Foreskin melanocyte (primary cell): ENCODE measurements at places on chromosomes 6 and 20.

GRCh38 chr6:31396422-31397152, 6.8 kb upstream of the MICA start:
- DNase-seq, result peak; percentile 60

DNA sequence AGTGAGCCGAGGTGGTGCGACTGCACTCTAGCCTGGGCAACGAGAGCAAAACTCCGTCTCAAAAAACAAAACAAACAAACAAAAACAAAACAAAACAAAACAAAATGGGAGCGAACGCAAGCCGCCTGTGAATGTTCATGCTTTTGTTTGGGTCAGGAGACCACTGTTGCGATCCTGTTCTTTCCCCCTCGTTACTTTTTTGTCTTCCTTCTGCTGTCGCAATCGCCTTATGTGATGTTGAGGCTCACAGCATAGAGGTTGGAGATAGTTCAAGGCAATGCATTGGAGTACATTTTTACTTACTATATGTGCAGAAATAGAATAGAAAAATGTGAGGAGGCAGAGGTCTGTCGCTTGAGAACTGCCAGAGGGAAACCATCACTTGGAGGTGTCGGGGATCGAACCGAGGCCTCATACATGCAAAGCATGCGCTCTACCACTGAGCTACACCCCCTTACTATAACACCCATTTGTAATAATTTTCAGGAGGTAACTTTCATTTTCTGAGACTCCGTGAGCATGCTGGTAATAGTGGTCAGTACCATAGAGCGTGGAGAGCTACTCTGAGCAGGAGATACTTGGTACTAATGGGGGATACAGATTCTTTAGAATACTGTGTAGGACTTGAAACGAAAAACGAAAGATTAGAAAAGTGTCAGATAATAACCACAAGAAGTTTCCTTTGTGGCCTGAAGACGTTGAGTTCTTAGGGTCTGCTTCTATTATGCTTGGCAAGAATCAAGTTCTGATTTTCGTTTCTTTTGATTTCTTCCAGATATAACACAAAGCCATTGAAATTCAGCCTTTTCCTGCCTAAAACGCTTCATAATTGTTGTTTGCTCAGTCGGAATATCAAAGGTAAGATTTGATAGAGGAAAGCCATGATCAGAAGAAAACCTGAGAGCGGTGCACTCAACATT, 121.1 kb downstream of the TRIM27 start:
- no peak for DNase-seq

- DNase-seq, result no peak
Measured at GRCh38 chr6:117264692-117265409, 507 bp upstream of the VGLL2 start.

DNA sequence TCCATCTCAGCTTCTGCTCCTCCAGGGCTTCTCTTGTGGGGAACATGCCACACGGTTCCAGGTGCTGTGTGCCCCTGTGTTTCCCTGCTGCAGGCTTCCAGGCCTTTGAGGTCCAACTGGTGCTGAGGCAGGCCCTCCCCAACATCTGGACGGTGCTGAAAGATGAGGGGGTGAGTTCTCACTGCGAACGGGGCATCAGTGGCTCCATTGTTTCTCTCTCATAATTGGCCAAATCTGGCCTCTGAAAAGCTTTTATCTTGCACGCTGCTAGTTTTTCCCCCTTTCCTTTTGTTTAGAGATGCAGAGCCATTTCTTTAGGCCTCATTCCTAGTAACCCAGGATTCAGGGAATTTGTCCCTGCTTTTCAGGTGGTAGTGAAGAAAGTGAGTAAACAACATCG, 8.6 kb downstream of the PNLDC1 start:
- no peak for DNase-seq

DNA sequence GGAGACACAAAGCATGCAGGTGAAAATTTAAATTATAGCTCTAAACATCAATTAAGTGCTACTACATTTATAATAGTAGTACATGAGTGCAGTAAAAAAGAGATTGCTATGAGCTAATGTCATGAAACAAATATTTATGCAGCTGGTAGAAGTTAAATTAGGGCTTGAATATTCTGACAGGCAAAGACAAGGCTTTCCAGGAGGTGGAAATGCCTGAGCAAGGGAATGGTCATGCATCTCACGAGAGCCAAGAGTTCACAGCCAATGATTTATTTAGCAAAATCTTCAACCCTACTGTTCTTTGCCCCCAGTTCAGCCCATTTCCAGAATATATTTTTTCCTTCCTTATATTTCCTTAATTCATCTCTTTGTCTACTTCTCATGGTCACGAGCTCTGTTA, 128.9 kb downstream of the HIVEP2 start:
- no peak for DNase-seq

GRCh38 chr20:63290677-63291472, 2.1 kb upstream of the COL20A1 start:
- no peak for DNase-seq

DNA sequence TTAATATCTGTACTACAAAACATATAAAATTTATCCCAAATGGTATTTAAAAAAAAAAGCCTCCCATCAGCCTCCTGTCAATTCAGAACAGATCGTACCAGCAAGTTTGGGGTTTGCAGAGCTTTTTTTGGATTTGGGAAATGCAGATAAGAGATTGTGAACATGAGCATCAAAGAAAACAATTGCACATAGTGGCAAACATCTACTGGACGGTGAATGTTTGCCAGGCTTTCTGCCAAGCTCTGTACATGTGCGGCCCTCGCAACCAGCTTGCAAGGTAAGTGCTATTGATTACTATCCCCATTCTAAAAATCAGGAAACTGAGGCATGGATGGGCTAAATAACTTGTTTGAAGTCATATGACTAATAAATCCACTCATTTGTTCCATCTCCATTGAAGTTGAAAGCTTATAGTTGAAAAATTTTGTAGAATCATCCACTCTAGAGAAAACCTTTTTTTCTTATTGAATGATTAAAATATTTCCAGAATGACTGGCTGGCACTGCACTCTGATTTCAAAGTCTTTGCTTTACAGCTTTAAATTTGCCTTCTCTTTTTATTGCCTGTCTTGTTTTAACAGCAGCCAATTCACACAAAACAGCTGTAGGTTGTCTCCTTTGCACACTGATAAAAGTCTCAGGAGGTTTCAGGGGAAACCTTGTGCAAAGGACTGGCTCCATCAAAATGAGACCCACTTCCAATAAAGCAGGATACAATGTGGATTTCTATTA, 37.4 kb upstream of the SIRT5 start:
- DNase-seq, result no peak

GRCh38 chr6:115058414-115059211, 715.8 kb upstream of the HS3ST5 start:
- no peak for DNase-seq
